ENCODE measurements at places on chromosomes 3 and 15.

GRCh38 chr3:127789051-127789450 lies 33.3 kb downstream of the MGLL start:
- no peak for DNase-seq

- DNase-seq: no peak
Observed at GRCh38 chr3:190574473-190574872, 60.6 kb downstream of the IL1RAP start.

DNA sequence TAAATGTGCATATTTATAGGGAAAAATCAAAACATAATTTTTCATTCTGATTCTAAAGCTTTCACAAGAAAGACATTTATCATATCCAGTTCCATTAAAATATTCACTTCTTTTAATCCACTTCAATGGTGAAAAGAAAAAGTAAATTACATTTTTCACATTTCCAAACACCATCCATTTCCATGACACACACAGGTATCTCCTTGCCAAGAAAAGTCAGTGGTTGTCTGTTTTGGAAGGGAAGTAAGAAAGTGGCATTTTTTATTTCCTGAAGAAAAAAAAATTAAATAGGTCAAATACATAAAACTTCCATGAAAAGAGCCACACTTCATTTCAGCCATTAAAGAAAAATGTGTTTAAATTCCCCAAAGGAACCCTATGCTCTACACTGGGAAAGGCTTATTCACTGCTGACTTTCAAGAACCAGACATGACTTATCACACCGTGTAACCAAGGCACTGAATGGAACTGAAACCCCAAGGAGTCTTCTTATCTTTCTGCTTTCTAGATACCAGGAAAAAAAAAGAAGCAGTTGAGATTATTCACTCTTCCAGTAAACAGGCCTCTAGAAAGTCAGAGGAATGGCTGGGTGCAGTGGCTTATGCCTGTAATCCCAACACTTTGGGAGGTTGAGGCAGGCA lies 44.5 kb downstream of the OSBPL10 start:
- no peak for DNase-seq

- DNase-seq: no peak
Observed at GRCh38 chr3:42745776-42746454, 27.1 kb downstream of the CCDC13 start.

DNA sequence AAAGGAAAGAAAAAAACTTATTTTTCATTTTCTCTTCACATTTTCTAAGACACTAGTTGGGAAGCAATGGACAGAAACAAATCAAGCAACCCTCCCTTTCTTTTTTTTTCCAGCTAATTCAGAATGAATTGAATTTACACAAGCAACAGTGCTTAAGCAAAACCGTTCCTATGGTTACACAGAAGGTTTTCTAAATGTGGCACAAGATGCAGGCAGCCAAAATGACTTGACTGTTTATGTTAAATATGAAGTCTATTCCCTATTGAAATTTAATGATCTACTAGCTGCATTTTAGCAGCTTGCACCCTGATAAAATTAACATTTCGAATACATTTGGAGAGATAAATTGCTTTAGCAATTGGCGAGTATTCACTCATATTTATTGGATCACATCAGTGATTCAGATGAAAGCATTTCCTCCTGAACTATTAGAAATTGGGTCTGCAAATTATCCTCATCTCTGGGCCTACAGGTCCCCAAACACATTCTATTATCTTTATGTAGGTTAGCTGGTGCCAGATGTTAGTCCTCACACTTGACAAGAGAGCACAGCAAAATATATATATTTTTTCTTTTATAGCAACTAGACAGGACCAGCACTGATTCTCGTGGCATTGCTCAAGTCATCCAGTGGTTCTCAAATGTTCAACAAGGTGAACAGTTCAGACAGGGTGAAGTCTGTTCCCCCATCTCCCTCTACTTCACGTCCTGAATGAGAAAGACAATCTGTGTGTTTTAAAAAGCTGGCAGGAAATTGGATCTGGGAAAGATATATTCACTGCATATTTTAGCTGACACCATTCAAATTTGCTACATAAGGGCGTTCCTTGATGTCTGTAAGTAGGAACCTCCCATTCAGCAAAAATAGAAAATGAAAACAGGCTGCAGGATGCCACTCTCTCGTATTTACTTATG lies 463.6 kb upstream of the KCNMB2 start:
- DNase-seq: no peak

DNA sequence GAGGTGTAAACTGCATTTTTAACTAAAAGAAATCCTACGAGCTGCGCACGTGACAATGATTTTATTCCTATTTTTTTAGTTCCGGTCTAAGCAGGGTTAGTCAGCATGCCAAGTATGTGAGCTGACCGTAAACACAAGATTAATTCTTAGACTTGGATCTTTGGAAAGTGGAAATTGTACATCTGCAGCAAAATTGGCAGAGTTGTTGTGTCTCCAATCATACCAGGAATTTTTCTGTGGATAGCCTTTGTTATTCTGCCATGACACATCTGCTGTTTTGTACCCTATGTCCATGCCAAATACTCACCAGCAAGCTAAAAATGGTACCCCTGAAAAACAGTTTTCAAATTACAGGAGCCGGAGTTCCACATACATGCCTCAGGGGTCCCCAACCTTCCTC lies 562.5 kb downstream of the UNC13C start:
- no peak for DNase-seq

- DNase-seq: no peak
Observed at GRCh38 chr3:64267721-64268604, 42.7 kb upstream of the PRICKLE2 start.

DNA sequence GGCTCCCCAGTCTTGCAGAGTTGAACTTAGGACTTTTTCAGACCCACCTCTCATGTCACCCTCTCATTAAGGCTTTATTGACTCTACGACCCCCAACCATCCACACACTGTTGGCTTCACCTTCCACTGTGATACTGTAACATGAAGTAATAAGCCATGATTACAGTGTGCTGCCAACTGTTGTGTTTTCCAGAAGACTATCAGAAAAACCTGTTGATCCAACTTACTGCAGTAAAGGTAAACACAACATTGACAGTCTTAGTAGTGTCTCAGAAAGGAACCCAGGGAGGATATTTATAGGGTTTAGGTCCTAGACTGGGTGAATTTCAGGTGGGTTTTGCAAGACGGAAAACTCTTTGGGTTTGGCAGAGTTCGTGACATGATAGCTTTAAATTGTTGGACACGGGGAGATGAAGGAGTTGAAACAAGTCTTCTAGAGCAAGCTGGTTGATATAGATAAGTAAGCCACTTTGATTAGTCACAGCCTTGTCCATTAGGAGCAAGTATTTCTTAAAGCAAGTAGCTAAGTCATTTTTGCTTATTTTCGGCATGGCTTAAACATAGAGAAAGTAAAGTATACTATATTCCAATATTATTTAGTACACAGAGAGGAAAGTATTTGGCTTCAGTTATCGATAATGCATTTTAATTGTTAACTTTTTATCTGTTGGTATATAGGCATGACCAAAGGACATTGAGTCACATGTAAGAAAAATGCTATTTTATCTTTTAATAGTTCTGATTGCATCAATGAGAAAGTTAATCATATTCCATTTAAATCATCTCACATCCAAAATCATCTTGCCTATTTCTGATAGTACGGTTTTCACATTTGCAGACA lies 2.4 kb upstream of the COL6A5 start:
- DNase-seq: no peak

- DNase-seq: no peak
Observed at GRCh38 chr15:58486564-58486963, 54.8 kb downstream of the LIPC start.

DNA sequence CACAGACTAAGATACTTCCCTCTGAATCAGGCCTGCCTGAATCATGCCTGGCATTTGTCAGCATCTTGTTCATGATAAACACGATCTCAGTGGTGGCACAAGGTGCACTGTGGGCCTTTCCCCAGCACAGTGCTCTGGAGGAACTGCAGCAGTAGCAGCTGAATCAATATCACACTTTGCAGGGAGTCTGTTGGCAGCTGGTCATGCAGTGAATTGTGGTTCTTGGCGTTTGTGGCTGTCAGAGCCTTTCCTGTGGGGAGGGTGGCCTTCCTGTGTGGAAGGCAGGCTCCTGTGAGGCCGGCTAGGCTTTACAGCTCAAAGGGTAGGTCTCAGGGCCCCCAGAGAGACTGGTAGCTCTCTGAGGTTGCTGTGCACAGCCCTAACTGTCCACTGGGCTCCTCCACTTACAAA lies 54.4 kb upstream of the TLE3 start:
- DNase-seq: no peak

DNA sequence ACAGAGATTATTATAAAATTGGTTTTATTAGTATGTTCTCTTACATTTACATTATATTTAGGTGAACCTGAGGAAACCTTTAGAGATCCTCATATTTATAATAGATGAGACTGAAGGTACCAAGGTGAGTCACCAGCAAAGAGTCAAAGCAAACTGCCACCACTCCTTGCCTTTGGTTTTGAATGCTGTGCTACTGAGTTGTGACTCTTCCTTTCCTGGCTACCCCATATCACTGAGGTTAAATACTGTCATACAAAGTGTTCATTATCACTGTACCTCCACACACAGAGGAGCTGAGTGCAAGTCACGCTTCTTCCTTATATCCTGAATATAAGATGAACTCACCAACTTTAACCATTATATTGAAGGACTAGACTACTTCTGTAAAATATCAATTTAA lies 168.2 kb downstream of the CBLB start:
- no peak for DNase-seq

DNA sequence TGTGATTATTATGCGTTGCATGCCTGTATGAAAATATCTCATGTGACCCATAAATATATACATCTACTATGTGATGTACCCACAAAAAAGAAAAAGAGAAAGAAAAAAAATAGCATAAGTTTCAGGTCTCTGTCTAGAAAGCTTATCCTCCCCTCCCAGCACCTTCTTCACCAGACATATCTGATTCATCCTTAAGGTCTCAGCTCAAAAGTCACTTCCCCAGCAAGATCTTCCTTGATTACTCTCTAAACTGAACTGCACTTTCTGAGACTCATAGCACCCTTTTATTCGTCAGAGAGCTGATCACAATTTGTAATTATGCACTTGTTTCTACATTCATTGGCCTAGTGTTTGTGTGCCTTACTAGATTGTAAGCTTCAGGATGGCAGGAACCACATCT lies 11.1 kb upstream of the PTPN9 start:
- no peak for DNase-seq

DNA sequence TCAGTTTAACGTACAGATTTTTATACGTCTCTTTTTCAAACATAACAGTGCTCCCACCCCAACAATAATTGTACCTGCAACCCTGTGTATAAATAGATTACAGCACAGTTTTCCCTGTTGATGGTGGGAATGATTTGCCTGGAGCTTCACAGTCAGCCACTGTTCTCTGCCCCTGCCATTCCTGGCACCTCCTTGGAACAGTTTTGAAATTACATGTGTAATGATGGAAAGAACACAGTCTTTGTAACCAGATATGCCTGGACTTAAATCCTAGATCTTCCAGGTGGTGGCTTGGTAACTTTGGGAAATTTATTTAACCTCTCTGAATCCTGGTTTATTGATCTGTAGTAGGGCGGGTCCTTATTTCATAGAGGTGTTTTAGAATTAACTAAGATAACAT lies 27.0 kb downstream of the CRYBG3 start:
- DNase-seq: no peak

DNA sequence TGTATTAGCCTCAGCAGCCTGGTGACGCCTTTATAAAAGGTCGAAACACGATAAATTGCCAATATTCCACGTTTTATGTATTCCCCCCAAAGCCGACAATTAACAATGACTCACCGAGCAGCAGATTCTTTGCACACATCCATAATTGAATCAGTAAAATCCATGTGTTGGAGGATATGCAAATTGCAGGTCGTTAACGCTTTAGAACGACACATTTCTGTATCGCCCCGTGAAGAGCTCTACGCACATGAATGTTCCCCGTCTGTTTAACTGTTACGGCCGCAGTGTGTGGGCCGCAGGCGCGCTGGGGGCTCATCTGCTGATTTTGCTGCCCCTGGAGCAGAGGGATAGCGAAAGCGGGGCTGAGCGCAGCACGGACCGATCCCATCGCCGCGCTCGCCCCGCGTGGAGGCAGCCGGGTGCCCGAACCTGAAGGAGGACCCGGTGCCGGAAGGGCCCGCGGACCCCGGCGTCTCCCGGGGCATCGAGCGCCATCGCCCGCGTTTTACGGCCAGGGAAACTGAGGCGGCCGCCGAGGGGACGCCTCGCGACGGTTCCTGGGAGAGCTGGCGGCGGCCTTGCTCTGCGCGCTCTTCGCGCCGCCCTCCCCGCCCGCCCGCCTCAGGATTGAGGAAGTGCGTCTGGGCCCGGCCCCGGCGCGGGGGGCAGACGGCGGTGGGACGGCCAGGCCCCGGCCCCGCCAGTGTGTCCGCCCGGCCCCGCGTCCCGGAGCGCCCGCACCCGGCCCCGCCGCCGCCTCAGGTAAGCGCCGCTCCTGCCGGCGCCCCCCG lies at the start of gene LRRK1:
Gene LRRK1, plus strand, starts transcription at position 668 of the 791 bp plus-strand sequence. CDS start 5,276 bp downstream, outside the sequence.
- DNase-seq: no peak

- DNase-seq: no peak
Observed at GRCh38 chr3:56788521-56788920, 13.2 kb downstream of the ARHGEF3 start.

- DNase-seq: no peak
Observed at GRCh38 chr3:196938576-196938975, 3.8 kb downstream of the NCBP2 start.

- DNase-seq: no peak
Observed at GRCh38 chr3:123547881-123548519, 36.9 kb downstream of the HACD2 start.

GRCh38 chr15:90049666-90050604 lies 48.8 kb downstream of the ZNF710 start:
- DNase-seq: no peak

GRCh38 chr3:173933113-173933512 lies 535.6 kb downstream of the NLGN1 start:
- no peak for DNase-seq

DNA sequence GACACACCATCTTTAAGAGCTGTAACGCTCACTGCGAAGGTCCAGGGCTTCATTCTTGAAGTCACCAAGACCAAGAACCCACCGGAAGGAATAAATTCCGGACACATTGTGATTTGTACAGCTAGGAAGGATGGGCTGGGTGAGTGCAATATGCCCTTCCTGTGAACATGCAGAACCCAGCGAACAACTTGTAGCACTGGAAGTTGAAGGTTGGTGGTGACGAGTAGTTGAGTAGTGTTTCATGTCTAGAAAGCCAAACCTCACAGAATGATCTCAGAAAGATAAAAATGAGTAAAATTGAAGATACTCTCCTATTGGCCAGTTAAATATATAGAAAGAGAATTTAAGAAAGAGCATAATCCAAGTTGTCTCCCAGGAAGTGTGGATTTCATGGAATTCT lies 462.2 kb upstream of the CFAP20DC start:
- DNase-seq: no peak

- no peak for DNase-seq
Observed at GRCh38 chr3:191696348-191696747, 235.4 kb downstream of the PYDC2 start.

GRCh38 chr15:96296264-96296663 lies 34.2 kb upstream of the NR2F2 start:
- no peak for DNase-seq
